ENCODE measurements at places on chromosomes 5 and 9.

DNA sequence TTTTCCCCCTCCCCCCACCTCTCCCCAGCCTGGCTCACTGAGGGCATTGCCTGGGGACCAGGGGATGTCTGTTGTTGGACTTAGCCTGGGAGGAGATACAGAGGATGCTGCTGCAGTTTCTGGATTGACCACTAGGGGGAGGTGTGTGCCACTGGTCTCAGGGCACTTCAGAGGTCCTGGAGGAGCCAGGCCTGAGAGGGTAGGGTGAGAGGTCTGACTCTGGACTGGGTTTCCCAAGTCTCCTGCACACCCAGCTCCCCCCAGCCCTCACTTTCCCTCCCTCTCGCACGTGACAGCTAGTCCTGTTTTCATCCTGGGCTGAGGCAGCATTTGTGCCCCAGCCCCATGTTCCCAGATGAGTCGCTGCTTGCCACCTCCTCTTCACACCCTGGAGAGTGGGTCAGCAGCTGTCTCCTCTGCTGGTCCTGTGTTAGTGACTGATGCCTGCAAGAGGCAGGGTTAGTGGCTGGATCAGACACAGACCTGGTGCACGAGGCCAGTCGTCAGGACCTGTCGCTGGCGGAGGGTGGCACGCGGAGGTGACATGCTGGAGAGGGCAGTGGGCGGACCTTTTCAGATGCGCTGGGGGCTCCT is 4.4 kb downstream of the IL3 start:
- DNase-seq = peak; percentile 89

GRCh38 chr5:84292788-84293653 is 91.7 kb downstream of the EDIL3 start:
- DNase-seq = no peak

DNA sequence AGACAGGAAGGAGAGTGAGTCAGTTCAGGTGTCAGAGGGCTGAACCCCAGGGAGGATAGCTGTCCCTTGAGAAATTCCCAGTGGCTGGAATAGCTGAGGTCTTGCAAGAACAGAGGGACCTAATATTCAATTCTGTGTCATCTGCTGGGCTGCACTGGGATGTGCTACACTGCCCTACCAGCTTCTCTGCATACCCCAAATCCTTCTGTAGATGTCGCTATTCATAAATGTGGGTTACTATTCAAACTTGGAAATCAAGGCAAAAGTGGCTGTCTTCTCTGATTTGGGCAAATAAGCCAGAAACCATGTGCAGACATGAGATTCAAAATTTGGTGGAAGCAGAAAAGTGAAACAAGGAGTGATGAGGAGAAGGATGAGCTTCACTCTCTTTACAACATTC is 16.3 kb downstream of the TNFSF8 start:
- peak; percentile 43 for DNase-seq

GRCh38 chr9:87350915-87351314 is 146.8 kb upstream of the DAPK1 start:
- no peak for DNase-seq

- no peak for DNase-seq
Measured at GRCh38 chr5:176901260-176902101, 2.3 kb upstream of the HK3 start.

- DNase-seq = no peak
Measured at GRCh38 chr5:126562823-126563222, 32.2 kb downstream of the ALDH7A1 start.

GRCh38 chr9:116058421-116058820 is 95.2 kb upstream of the PAPPA start:
- no peak for DNase-seq

DNA sequence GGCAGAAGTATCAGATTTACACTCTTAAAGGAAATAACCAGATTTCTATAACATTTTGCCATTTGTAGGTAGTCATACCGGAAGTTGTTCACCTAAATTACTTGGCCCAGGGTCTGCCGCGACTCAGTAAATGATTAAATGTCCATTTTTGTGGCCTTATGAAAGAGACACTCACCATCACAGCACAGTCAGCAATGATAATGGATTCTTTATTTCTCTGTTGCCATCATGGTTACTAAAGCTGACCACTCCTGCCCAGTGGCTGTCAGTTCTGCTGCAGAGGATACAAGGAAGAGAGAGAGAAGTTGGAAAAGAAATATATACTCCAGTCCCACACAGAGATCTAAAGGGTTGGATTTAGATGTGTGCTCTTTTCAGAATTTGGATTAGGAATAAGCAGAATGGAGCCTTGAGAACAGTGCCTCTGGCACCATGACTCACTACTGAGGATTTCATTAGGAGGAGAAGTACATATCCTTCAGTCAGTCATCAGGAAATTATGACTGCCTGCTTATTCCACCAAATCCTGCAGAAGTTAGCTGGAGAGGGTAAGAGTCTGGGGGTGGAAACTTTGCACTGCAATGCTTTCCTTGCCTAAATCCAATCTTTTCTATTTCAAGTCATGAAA is 72.8 kb upstream of the EFNA5 start:
- DNase-seq = peak; percentile 15

Measured in mesendoderm (in vitro differentiated cells).